Activated T-cell treated with anti-CD3 and anti-CD28 coated beads, Interleukin-2, amount 50 U/mL, for 48 hours (primary cell): ENCODE measurements at places on chromosomes 5 and 9.

DNA sequence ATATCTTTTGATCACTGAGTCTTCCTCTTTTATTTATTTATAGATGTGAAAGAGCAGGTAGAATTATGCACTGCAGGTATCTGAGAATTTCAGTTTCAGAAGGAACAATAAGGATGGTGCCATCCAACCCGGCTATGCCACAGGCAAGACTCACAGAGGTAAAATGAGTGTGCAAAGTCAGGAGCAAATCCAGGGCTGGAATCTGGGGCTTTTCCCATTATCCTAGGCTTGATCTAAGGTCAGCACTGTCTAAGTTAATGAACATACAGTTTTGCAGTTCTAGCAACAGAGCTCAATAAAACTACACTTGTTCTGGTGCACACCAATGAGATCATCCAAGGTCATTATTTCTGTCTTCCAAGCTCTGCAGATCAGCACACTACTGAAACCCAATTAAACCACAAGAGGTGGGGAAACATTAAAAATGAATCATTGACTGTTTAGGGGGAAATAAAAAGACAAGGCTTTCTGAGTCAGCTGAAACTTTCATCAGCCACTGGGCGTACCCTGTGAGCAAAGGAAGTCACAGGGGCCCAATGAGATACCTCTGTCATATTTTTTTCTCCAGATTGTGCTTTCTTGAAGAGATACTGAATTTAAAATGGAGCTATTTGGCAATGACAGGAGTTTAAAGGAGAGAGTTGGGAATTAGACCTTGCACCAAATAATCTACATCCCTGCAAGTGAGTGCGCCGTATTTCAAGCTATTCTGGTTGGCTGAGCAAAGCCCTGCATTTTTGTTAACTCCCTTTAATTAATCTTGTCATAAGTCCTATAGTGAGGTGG, 662.2 kb upstream of the ZNF608 start:
- no peak for DNase-seq

DNA sequence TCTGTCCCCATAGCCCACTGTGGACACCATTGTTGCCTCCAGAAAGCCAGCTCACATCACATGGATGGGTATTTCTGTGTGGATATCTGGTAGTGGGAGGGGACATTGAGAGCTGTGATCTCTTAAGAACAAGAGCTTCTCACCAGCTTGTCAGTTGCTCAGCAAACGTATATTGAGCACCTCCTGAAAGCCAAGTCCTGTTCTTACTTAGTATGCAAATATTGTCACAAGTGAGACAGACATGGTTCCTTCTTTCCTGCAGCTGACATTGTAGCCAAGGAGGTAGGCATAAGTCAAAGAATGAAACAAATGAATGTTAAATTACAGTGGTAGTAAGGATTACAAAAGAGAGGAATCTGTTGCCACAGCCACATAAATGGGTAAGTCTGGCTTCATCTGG, 3.8 kb downstream of the TCOF1 start:
- no peak for DNase-seq

DNA sequence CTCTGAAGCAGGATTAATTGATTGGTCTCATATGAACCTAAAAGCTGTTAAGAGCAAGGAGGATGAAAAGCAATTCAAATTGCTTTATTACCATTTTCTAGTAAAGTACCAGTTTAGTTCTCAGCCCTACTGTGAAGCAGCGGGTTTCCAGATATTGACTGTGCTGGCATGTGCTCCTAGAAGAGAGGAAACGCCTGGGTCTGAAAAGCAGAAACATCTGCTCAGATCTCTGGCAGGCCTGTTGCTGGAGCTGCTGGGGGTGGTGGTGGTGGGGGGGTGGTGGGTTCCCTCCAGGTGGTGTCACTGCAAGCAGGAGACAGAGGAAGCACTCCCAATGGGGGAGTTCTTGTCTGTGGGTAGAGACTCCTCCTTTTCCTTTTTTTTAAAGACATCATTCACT, 105.5 kb upstream of the ZNF462 start:
- no peak for DNase-seq

DNA sequence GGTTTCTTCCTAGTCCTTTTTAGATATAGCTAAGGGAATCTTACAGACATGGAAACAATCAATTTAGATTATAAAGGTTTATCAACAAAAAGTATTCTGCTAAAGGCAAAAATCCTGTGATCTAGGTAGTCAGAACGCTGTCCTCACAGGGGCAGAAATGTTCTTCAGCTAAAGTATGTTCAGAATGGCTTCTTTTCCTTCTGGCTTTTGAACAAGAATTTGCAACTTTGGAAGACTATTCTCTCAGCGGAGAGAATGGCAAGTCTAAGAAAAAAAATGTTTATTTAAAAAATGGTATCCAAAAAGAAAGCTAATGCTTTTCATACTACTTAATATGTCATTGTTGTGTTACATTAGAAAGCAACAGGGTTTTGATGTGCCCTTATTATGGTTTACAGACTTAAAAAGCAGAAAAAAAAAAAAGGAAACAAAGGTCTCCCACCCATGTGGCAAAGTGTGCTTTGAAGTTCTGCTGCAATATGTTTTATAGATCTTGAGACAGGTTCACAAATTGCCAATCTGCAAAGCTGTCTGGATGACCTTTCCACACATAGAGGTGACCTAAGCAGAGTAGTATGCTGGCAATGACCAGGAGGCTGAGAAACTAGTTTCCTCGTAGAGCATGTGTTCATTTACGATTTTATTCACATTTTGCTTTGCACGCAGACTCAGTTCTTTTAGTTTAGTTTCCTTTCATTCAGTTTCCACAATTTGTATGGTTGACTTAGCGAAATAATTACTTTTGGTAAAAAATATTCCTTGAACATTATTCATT, 45.1 kb upstream of the PJA2 start:
- no peak for DNase-seq

- DNase-seq = no peak
Observed at GRCh38 chr5:103587185-103587748, 24.7 kb upstream of the NUDT12 start.

GRCh38 chr9:966870-967269, 9.6 kb upstream of the DMRT3 start:
- no peak for DNase-seq
